ENCODE measurements at places on chromosomes 13 and 19.

- DNase-seq: no peak
Measured at GRCh38 chr13:80338781-80339562, 2.0 kb downstream of the SPRY2 start.

DNA sequence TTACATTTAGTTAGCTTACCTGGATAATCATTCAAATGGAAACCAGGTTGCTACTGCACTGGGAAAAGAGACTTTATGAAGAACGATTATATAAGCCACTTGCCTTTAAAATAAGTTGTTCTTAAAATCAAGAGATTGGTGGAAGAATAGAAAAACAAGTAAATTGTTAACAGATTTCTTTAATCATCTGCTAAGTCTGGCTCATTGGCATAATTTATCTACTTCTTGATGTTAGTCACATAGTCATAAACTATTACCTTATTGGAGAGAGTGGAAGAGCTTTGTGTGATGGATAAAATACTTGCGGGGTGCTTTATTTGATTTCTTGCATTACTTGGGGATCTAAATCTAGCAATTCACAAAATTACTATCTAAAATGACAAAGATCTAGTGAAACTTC, 6.8 kb downstream of the LSM14A start:
- no peak for DNase-seq

- no peak for DNase-seq
Measured at GRCh38 chr13:53135301-53135700, 106.7 kb downstream of the OLFM4 start.

- DNase-seq: peak; percentile 39
Measured at GRCh38 chr13:45280751-45281634, 60.0 kb downstream of the TPT1 start.

DNA sequence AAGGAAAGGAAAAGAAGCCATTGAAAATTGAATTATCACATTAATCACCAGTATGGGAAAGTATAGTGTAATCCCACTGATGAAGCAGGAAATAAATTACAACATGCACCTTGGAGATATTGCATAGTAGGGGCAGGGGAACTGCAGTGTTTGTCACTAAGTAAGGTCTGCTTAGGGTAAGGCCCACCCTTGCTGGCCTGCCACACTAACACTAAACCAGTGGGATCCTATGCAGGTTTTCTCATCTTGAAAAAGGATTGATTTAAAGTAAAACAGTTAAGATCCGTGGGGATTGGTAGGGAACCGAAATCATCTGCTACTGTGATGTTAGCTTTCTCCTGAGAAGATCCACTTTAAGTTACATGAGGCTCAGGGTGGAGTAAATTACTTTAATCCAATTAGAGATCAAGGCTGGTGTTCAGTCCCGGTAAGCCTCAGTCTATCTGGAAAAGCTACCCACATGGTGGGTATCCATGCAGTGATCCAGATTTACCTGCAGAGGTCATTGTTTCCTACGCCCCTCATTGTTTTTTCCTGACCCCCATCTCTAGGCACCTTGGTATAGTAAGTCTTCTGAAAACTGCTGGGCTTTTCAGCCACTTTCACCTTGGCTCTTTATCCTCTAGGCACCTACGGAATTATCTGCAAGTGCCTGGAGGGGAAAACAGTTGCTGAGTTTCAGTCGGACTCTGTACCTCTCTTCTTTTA, 1014.9 kb upstream of the ATXN8OS start:
- DNase-seq: no peak

DNA sequence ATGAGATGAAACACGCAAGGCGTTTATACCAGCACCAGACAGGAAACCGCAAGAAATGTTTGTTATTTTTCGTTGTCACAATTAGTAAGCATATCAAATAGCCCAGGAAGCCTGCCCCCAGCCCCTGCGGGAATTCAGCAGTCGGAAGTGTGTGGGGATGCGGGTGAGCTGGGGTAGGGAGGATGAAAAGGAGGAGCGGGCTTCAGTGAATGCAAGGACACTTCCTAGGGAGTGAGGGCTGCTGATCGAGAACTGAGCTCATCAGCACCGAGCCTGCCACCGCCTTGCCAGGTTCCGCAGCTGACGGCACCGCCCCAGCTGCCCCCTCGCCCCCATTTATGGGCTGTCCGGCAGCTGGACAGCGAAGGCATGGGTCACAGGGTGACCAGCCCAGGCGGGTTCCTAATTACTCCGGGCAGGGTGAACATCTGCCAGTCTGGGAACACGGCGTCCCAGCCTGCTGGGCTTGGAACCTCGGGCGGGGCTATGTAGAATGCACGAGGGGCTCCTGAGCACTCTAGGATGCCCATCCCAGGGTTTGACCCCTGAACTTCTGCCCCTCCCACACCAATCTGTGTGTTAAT, 1.6 kb upstream of the BEST2 start:
- no peak for DNase-seq

DNA sequence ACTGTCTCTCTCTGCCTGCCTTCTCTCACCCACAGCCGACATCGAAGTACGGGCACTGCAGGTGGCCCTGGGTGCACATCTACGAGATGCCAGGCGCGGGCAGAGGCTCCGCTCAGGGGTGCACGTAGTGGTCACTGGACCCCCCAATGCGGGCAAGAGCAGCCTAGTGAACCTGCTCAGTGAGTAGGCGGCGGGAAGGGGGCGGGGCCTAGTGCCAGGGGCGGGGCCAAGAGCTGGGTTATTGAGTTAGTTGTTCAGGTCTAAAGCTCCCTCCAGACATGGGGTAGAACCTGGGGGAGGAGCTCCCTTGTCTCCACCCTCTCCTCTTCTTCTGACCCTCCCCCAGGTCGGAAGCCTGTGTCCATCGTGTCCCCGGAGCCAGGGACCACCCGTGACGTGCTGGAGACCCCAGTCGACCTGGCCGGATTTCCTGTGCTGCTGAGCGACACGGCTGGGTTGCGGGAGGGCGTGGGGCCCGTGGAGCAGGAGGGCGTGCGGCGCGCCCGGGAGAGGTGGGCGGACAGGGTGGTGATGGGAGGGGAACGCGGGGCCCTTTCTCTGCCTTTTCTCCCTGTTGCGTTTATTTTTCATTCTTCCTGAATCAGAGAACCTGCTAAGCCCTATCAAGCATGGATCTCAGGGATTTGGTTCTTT, 1.9 kb downstream of the GTPBP3 start:
- DNase-seq: no peak

DNA sequence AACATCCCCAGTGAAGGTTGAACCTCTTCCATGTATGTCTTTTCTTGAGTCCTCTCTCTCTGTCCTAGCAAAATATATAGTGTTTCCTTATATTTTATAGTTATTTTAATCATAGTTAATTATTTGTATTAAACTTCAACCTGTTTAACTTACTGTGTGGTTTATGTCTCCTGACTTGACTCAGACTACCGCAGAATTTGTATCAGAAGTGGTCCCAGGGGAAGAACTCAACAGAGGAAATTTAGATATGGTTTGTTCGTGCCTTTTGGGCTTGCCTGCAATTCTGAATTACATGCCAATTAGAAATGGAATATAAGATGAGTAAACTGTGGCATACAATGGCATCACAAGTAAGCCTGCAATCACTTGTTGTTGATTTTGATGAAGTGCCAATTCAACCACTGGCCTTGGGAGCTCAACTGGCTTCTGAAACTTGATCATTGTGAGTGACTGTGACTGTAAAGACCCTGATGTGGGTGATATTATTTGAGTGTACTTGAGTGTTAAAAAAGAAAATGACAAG, 1459.5 kb upstream of the PCDH20 start:
- no peak for DNase-seq

- no peak for DNase-seq
Measured at GRCh38 chr13:86066611-86067365, 267.6 kb upstream of the SLITRK6 start.

DNA sequence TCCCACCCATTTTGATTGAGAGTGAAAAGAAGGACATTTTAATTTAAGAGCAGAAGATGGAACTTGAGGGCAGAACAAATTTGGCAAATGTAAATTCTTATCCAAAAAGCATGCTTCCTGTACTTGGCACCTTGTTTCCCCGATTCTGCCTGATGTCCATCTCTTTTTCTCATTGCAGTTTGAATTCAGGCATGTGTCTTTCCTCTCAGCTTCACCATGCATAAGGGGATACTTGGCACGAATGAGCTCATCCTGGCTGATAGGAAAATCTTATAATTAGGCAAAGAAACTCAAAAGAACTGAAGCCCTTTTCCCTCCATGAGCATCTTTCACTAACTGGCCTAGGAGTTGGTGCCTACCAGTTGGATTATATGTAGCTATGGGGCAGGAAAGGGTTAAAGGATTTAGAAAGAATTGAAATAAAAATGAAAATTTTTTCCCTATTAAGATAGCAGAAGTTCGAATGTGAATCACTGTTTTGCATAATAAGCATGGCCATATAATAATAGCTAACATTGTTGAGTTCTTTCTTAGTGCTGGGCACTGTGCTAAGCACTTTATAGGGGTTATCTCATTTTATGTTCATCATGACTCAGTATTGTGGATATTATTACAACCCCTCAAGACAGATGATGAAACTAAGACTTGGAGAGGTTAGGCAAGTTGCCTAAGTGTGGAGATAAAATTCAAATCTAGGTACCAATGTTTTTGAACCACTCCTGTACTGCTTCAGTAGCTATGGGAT, 386.6 kb downstream of the KCNRG start:
- DNase-seq: no peak

- no peak for DNase-seq
Measured at GRCh38 chr13:80552851-80553440, 212.0 kb upstream of the SPRY2 start.

DNA sequence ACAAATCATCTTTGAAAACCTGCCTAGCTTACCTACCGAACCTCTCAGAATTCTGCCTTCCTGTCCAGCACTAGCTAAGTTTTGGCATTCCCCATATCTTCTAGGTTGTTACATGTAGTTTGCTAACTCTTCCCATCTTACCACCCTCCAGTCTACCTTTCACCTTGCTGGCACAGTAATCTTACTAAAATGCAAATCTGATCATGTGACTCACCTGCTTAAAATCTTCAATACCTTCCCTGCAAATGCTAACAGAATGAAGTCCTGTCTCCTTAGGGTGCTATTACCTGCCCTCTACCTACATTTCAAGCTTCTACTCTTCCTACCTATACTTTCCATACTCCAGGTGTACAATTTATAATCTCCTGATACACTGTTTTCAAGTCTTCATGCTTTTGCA, 30.4 kb downstream of the INTS6 start:
- no peak for DNase-seq

- no peak for DNase-seq
Measured at GRCh38 chr13:106986033-106986484, 418.1 kb upstream of the ARGLU1 start.

- no peak for DNase-seq
Measured at GRCh38 chr13:41994696-41995095, 33.8 kb upstream of the VWA8 start.

DNA sequence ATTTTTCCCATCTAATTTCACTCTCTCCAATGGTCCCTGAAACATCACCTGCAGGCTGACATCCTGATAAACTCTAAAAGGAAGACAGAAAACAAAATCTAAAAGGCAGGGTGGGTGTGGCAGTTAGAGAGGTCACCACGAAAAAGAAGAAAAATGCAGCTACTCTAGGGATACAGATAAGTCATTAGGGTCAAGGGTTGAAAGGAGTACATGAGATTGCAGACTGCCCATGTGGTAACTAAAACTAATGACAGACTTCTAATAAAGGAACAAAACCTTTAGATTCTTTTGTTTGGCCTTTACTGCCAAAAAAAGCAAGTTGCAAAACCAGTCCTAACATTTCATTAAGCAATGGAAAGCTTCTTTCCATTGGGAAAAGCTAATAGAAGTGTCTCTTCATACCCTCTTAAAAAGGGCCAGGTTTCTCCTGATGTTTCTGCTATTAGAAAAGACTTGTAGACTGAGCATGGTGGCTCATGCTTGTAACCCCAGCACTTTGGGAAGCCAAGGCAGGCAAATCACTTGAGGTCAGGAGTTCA, 31.0 kb downstream of the THSD1 start:
- DNase-seq: no peak

GRCh38 chr13:44395976-44396694, 22.5 kb downstream of the SERP2 start:
- no peak for DNase-seq

DNA sequence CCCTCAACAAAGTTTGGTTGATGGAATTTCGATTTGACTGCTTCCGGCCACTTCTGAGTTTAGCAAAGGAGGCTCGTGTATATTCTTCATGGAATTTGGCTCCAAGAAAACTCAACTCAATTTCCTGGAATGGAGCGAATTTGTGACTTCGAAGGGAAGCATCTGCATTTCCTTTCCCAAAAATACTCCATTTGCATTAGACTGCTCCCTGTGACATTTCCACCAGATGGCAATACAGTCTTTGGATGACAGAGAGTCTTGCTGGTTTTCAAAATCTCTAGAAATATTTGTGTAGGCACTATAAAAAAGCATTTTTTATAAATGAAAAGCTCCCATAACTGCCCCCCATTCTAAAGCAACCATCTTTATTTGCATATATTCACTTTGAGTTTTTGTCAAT, 4.1 kb downstream of the C1QTNF9 start:
- no peak for DNase-seq

DNA sequence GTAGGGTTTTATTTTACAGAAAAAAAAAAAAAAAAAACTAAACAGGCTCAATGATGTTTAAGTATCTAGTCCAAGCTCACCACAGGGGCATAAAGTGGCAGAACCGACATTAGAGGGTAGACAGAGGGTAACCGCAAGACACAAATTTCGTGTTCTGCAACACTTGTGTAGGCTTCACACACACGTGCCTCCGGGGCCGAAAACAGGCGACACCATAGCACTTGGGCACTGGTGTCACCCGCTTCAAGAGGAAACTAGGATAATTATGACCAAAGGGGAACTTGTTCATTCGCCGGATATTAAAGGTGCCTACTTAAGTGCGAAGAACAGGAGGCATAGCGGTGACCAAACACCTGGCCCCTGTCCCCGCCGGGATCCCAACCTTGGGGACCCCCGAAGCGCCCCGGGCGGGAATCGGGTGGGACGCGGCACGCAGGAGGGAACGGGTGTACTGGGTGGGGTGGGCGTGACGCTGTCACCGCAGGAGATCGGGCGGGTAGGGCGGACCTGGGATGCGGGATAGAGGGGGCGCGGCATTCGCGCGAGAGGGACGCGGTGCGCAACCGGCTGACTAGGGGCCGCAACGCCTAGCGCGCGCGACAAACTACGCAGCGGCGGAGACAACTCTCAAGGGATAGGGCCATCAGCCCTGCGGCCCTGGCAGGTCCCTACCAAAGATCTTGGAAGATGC, 558 bp downstream of the MZT1 start:
- no peak for DNase-seq

DNA sequence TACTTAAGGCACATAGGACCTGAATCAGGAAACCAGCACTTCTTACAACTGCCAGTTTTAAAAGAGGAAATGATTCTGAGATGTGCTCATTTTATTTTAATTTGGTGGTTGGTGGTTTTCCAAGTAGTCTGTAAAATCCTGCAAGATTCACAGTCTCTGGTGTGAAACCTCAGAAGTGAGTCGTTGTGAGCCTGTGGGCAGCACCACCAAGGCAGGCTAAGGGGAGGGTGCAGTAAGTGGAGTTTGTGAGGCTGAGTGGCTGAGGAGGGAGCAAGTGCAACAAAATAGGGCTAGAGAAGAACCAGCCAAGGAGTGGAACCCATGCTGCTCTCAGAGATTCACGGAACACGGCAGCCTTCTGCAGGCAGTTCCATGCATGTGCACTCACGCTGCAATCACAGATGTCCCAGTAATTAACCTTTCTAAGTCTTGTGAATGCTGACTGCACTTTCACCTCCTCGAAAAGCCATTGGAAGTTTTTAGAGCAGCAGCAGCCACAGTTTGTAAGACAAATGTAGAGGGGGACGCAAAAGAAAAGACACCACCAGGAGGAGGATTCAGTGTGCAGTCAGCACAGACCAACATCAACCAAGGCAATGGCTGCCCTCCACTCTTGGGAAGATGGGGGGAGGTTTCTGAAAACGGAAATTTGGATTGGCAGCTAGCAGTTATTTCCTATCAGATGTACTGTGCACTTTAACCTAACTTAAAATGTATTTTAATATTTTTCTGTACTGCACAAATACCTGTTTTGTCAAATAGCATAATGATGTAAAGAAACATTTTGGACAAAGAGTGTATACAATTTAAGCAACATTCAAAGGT, 44.9 kb downstream of the ESD start:
- DNase-seq: no peak
